Stimulated activated CD8-positive, alpha-beta memory T cell treated with anti-CD3 and anti-CD28 coated beads, Interleukin-2, amount 100 ng/mL, for 1 hour (primary cell): ENCODE measurements at places on chromosomes 12 and 14.

DNA sequence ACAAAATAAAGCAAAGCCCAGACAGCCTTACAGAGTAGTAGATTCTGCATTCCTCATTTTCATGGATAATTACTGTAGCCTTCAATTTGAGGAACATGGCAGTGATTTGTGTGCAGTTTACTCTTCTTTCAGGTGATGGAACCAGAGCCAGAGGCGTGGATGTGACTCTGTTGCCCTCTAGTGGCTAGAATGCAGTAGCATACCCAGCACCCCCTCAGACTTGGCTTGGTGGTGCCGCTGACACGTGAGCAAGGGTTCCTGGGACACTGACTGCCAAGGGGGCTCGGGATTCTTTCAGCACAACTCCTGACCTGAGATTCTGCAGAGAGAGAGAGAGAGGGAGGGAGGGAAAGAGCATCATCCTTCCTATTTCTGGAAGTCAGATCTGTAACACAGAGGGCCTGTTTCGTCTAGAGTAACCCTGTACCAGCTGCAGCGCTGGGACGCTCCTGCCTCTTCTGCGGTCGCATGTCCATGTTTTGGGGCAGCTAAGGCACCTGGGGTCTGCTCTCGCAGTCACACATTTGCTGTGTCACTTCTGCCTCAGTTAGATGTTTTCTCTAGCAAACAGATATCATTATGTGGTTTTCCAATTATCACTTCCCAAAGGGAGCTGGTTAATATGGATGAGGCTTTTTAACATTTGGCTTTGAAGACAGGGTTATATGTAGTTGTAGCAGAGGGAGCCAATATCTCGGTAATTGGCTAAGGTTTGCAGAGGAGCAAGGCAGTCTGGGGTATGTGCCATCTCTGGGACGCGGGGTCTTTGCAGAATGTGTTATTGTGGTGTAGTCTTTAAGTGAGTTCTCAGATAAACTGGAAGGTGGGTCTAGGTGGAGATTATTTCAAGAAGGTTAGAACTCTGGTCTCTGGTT, 428.1 kb downstream of the NRXN3 start:
- no peak for DNase-seq

- no peak for DNase-seq
These were observed 6.2 kb downstream of the CHST11 start for GRCh38 chr12:104462931-104463339.

GRCh38 chr14:52248057-52248456, 19.4 kb upstream of the PTGDR start:
- no peak for DNase-seq

- DNase-seq, result no peak
These were observed 668 bp downstream of the RAPGEF3 start for GRCh38 chr12:47757840-47758583.

DNA sequence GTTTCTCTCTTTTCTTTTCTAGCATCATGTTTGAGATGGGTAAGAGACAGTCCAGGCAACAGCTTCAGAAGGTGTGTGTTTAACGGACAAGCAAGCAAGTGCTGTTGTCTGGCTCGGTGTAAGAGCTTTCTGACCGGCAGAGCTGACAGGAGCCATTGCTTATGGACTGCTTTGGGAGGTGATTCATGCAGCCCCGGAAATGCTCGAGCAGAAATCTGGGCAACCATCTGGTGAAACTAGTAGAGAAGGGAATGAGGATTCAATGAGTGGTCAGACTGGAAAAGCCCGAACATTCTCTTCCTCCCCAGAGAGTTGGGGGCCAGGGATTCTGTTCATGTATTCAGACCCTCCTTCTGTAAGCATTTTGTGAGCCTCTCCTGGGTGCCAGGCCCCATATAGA, 24.4 kb downstream of the TUNAR start:
- DNase-seq, result no peak

DNA sequence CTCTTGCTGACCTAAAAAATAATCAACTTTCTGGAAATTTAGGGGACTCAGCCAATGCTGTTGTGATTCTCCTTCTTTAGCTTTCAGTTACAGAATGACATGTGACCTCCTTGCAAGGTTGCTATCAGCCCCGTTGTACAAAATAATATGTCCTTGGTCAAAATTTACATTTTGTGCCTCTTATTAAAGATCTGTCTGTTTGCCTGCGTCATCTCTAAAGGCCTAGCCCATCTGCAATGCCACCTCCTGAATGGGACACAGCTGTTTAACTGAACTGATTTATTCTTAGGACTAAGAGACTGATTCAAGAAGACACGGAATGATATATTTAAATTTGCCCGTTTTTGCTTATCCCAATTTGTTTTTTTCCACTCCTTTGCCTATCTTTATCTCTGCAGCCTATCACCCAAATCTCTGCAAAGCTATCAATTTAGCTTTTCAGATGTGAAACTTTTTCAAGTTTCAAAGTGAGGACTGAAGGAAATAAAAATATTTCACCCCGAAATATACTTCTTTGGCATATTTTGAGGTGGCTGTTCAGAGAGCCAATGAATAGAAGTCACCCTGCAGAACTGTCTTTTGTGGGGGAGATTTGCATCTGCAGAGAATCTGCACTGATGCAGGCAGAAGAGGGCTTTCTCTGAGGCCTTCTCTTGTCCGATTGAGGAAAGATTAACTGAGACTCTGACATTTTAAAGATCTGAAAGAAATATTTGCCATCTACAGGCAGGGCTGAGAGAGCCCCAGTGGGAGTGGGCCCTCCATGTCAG, 126.0 kb downstream of the VEZT start:
- DNase-seq, result no peak

GRCh38 chr12:27064397-27065342, 17.7 kb downstream of the C12orf71 start:
- no peak for DNase-seq

DNA sequence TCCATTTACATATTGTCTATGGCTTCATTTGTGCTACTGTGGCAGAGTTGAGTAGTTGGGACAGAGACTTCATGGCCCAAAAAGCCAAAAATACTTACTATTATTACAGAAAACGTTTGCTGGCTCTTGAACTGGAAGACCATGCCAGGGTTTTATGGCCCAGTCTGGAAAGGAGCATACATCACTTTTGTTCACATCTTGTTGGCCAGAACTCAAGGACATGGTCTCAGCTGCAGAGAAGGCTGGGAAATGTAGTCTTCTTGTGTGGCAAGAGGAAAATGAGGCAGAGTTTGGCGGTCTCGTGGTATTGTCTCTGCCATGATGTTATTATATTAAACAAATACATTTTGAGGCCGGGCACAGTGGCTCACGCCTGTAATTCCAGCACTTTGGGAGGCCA, 509.6 kb downstream of the MED13L start:
- no peak for DNase-seq

- no peak for DNase-seq
These were observed 20.0 kb upstream of the STAC3 start for GRCh38 chr12:57270966-57271470.

DNA sequence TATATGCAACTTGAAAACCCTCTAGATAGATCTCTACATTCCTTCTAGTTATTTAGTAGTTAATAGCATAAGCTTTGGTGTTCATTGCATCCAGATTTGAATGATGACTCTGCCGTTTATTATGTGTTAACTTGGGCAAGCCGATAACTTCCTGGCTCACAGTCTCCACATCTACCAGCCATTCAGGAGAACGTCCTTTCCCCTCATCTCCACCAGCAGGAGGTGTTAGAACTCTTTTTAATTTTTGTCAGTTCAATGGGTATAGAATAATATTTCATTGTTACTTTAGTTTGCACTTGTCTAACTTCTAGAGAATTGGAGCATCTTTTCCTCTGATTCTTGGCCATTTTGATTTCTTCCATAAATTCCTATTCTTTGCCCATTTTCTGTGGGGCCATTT, 30.0 kb upstream of the WSCD2 start:
- no peak for DNase-seq

GRCh38 chr14:55802986-55803872, 223.2 kb downstream of the KTN1 start:
- no peak for DNase-seq

DNA sequence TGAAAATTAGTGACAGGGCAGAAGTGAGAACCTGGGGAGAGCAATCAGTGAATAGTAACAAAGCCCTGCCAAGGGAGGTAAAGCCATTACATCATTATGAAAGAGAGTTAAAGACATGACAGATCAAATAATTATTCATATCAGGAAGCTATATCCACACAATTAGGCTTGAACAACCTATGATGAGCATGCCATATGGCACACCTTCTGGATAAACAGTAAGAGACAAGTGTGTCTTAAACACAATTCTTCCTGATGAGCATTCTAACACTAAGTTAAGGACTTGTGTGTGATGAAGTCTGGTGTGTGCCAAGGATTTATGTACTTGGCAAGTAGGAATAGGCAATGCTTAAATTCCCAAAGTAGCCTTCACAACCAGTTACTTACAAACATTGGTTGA, 76.1 kb downstream of the GALNT4 start:
- no peak for DNase-seq

DNA sequence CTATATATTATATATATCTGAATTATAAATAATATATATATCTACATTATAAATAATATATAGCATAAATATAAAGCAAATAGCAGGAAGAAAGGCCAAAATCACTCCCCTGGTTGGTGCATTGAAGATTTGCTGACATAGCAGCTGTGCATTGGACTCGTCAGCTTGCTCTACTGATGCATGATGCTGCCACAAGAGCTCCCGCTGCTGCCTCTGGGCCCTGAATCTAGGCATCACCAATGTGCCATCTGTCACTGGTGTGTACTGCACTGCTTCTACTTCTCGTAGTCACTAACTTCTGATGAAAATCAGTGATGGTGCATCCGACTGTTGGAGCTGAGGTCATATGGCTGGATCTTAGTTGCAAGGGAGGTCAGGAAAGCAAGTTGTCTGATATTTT, 205.0 kb downstream of the ADAMTS20 start:
- DNase-seq, result no peak

- no peak for DNase-seq
These were observed 71.6 kb downstream of the PDE6H start for GRCh38 chr12:15044471-15044870.

- no peak for DNase-seq
These were observed 16.3 kb downstream of the GXYLT1 start for GRCh38 chr12:42128327-42128726.

GRCh38 chr12:118986050-118986449, 4.7 kb downstream of the SRRM4 start:
- no peak for DNase-seq

- no peak for DNase-seq
These were observed 72.7 kb downstream of the NOVA1 start for GRCh38 chr14:26525085-26525484.

- no peak for DNase-seq
These were observed 289.1 kb downstream of the CACNA1C start for GRCh38 chr12:2341871-2342270.

DNA sequence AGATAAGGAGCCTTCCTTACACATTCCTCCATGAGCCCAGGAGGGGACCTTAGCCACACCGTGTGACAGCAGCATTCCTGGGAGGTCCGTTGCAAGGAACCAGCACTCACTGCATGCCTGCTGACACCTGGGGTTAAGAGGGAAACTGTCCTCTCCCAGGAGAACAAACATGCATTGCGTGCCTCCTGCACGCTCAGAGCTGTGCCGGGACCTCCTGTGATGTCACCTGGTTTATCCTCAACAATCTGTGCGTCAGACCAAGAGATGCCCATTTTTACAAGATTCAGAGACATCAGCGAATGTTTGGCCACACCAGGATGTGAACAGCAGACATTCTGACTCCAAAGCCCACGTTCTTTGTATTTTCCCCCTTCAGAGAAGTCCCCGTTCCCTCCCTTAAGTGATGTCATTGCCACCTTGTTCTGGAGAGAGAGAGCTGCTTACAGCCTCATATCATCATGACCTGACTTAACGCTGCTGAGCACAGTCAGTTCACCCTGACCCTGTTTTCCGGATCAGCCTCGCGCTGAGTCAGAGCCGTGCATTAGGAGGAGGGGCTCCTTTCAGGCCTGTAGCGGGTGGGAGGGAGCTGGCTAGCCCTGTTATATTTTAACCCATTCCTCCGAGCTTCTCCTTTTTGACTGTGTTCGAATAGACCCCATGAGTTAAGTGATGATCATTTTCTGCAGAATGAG, 36.2 kb downstream of the TMEM120B start:
- DNase-seq, result no peak

DNA sequence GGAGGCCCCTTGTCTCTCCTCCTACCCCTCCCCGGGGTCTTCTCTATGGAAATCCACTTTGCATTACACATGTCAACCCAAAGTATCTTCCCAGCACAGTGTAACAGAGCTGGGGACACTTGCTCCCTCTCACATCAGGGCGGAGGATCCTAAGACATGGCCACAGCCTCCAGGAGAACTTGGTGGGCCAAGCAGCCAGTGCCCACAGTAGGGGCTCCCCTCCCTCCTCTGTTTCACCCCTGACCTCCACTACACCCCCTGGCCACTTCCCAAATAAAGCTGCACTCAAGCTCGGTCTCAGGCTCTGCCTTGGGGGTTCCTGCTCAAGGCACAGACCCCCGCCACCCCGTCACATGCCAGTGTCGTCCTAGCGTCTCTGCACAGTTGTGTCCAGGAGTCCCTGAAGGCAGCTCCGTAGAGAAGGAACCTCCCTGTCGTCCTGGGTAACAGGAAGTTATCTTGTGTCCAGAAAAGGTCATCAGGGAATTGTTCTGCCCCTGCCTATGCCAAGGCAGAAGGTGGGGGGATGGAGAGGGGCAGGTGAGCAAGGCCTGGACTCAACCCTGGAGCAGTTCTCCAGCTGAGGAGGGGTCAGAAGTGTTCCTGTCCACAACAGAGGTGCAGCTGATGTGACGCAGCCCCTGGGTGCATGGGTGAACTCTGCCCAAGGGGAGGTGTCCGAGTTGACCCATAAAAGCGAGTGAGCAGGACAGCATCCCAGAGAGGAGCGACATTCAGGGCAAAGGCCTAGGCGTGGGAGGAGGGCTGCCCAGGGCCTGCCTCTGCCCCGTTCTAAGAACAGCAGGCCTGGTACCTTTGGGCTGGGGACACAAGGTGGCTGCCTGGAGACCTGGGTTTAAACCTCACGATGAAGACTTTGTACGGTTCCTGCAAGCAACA, 25.5 kb downstream of the DIO3 start:
- no peak for DNase-seq

GRCh38 chr14:34496679-34497513, 34.9 kb upstream of the SPTSSA start:
- no peak for DNase-seq

- DNase-seq, result no peak
These were observed 105.1 kb downstream of the SINHCAF start for GRCh38 chr12:31220633-31221550.

GRCh38 chr12:97127061-97127460, 220.0 kb downstream of the NEDD1 start:
- no peak for DNase-seq

- DNase-seq, result no peak
These were observed 40.8 kb upstream of the POC1B start for GRCh38 chr12:89566615-89567014.

GRCh38 chr12:6526766-6527525, 7.4 kb upstream of the GAPDH start:
- no peak for DNase-seq

DNA sequence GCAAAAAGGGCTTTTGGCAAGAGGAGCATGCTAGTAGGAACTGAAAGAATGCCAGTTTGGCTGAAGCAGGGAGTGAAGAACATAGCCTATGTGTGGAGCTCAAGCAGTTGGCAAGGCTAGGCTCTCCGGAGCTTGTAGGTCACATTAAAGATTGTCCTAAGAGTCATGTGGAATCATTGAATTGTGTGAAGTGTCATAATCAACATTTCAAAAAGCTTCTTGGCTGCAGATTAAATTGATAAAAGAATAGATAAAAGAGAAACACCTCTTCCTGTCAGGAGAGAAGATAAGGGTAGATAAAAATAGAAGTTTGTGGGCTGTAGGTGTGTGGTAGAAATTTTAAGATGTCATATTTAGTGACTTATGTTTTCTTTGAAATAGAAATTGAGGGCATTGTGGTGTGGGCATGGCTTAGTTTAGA, 36.1 kb downstream of the CPSF6 start:
- DNase-seq, result no peak

- no peak for DNase-seq
These were observed 30.6 kb upstream of the MSI1 start for GRCh38 chr12:120399531-120399930.
